ENCODE measurements at places on chromosomes 1 and 21.

GRCh38 chr1:232178191-232178590, 451.7 kb downstream of the SIPA1L2 start:
- DNase-seq, result no peak

DNA sequence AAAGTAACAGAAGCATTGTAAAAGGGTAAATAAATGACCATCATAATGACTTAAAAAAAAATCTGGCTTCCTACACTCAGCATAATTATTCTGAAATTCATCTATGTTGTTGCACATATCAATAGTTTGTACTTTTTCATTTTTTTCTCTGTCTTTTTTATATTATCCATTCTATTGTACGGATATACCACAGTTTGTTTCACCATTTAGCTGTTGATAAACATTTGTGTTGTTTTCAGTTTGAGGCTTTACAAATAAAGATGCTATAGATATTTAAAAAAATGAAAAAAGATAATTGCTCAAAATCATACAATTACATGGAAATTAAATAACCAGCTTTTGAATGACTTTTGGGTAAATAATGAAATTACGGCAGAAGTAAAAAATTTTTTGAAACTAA, 31.9 kb downstream of the GPR88 start:
- no peak for DNase-seq

DNA sequence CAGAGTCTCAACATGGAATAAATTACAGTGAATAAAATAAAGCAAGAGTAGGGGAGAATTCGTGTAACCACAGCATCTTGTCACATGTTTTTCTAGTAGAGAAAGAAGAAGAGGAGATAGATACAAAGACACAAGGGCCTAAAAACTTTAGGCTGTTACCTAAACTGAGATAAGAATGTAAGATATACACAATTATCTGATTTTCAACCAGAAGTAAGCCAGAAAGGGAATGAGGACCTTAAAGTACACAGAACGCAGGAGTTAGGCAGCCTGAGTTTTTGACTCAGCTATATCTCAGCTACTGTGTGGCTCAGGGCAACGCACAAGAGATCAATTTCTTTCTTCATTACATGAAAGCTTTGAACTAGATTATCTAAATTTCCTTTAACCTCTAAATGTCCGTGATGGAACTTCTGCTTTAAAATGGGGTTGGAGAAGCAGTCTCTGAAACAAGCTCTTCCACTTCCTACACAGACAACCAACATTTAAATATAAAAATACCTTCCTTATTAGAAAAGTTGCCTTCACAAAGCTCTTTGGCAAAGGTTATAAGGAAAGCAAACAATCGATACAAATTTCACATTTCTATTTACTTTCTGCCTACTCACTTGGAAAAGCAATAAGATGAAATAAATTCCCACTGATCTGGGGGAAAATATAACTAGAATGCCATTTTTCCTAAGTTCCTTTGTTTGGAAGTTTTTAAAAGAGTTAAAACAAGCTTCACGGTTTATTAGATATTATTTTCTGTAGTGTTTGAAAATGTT, 5.2 kb upstream of the RGS13 start:
- DNase-seq, result no peak

GRCh38 chr21:25640943-25641292, 1.9 kb downstream of the JAM2 start:
- no peak for DNase-seq

GRCh38 chr1:158140764-158141192, 39.9 kb upstream of the CD1D start:
- no peak for DNase-seq

- no peak for DNase-seq
Observed at GRCh38 chr1:173377266-173377665, 99.9 kb upstream of the PRDX6 start.

- DNase-seq, result peak; percentile 5
Observed at GRCh38 chr1:17212487-17213121, 7.7 kb downstream of the PADI1 start.

DNA sequence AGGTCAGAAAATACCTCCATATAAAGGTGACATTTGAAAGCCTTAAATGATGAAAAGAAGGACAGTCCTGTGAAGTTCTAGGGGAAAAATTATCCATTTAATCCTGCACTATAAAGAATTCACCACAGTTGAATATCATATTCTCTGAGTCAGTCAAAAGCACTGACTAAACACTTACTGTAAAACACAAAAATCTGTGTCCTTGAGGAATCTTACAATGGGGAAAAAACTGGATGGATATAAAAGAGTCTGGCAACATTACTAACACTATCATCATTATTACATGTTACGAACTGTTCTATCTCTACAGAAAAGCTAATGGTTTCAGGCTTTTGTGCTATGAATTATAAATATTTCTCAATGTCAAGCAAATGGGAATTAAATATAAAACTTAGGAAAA, 42.4 kb upstream of the HP1BP3 start:
- no peak for DNase-seq

- no peak for DNase-seq
Observed at GRCh38 chr1:26768755-26769154, 19.0 kb upstream of the PIGV start.

GRCh38 chr1:11178021-11179015, 10.8 kb upstream of the ANGPTL7 start:
- DNase-seq, result no peak

GRCh38 chr1:192933744-192934143, 124.9 kb downstream of the RGS2 start:
- DNase-seq, result no peak

GRCh38 chr1:38064197-38064903, 17.8 kb upstream of the POU3F1 start:
- no peak for DNase-seq

- DNase-seq, result no peak
Observed at GRCh38 chr1:117058810-117059209, 1.3 kb upstream of the TTF2 start.

GRCh38 chr1:228798035-228798434, 62.8 kb downstream of the RHOU start:
- DNase-seq, result no peak

GRCh38 chr1:39034114-39034654, 8.0 kb downstream of the NDUFS5 start:
- DNase-seq, result no peak

All from activated T-helper 1 cell treated with anti-CD3 and anti-CD28 coated beads, Interleukin-12 subunit alpha, Interleukin-12 subunit beta, Interleukin-2, Interleukin-4 antibody, amounts not matched to agents 30 ng/mL and 10 ng/mL and 1 ng/mL, durations not matched to agents 14 hours and 24 hours and 36 hours (primary cell).